ENCODE measurements at places on chromosomes 1 and 21. TPM values are rescaled to one million over a fixed set of nuclear protein-coding genes. Genes with fewer than 3 reads are reported as not detected.
A peak's percentile ranks its signal among the peaks of the same experiment; 100 is the strongest.

DNA sequence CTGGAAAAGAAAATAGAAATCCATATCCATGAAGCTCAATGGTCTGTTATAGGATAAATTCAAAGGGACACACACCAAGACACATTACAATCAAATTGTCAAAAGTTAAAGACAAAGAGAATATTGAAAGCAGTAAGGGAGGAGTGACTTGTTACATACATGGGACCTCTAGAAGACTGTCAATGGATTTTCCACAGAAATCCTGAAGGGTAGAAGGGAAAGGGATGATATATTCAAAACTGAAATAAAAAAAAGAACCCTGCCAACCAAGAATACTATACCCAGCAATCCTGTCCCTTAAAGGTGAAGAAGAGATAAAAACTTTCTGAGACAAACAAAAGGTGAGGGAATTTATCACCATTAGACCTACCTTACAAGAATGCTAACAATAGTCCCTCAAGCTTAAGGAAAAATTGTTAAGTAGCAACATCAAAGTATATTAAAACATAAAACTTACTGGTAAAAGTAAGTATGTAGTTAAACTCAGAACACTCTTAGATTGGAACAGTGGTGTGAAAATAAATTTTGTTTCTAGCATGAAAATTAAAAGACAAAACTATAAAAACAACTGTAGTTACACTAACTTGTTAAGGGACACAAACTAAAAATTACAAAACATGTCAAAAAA is 103.2 kb upstream of the APP start:
- no peak overlapping the region for H3K27ac ChIP-seq
- no peaks in the 10 kb centered on the region for H3K36me3 ChIP-seq
- no peak overlapping the region for H3K4me3 ChIP-seq

- H3K27ac ChIP-seq = no peak overlapping the region
- H3K36me3 ChIP-seq = no peaks in the 10 kb centered on the region
- DNase-seq = no peak
- H3K4me3 ChIP-seq = no peak overlapping the region
- peaks cover 2% of the 10 kb centered on the region for H3K4me1 ChIP-seq
- H3K27me3 ChIP-seq = no peaks in the 10 kb centered on the region
Measured at GRCh38 chr1:86756062-86756406, 51.7 kb downstream of the SH3GLB1 start.

DNA sequence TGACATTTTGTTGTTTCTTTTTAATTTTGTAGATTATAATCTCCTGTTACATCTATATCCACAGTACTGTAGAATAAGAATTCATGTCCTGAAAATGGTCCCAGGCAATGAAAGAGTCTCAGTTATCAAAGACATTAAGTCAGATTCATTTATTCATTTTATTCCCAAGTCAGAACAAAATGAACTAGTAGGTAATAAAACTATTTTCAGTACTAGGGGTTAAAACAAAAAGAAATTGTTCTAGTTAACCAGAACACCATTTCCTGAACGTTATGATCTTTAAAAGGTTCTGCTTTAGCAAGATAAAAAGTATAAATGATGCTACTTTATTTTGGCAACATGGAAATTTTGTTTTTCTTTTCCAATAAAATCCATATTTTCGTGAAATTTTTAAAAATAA is 6.8 kb upstream of the DYNLT5 start:
- no peak for DNase-seq
- no peak overlapping the region for H3K4me3 ChIP-seq
- no peak overlapping the region for H3K27ac ChIP-seq

DNA sequence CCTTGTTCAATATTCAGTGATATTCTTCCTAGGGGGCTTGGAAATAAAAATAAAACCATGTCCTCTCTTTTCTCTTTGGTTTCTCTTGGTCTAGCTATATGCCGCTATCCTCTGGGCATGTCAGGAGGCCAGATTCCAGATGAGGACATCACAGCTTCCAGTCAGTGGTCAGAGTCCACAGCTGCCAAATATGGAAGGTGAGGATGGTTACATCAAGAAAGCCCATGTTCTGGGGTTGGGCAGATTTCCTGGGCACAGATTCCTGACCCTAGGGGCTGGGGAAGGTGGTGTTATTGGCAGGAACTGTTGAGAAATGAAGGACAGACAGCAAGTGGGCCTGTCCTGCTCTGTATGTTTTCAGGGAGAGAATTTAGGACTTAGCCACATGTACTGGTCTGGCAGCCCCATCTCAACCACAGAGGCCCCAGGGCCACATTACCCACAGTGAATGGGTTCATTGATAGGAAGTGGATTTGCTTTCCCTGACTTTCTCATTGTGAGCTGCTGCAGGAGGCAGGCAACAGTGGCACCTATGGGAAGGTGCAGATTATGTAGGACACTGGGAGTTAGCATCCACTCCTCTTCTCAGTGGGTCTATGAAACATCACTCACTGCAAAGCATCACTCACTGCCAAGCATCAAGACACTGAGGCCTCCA is 37.4 kb upstream of the HSD17B7 start:
- H3K27ac ChIP-seq = no peak overlapping the region
- no peaks in the 10 kb centered on the region for H3K36me3 ChIP-seq
- DNase-seq = no peak
- H3K27me3 ChIP-seq = no peaks in the 10 kb centered on the region

DNA sequence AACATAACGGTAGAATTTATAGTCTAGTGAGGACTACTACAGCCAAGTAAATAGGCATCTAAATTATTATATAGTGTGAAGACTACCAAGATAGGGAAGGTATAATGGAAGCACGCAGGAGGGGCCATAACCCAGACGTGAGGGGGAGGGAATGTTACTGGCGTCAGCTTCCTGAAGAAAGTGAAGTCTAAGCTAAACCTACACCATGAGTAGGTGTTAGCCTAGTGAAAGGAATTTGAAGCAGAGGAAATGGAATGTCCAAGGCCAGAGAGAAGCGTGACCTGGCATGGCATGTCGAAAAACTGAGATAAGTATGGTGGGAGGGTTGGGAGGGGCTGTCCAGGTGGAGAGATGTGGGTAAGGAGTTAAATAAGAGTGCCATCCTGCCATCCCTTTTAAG is 140.5 kb downstream of the SLC44A5 start:
- no peaks in the 10 kb centered on the region for H3K4me1 ChIP-seq
- no peak overlapping the region for H3K27ac ChIP-seq
- H3K36me3 ChIP-seq = no peaks in the 10 kb centered on the region
- no peaks in the 10 kb centered on the region for H3K27me3 ChIP-seq
- no peak for DNase-seq

DNA sequence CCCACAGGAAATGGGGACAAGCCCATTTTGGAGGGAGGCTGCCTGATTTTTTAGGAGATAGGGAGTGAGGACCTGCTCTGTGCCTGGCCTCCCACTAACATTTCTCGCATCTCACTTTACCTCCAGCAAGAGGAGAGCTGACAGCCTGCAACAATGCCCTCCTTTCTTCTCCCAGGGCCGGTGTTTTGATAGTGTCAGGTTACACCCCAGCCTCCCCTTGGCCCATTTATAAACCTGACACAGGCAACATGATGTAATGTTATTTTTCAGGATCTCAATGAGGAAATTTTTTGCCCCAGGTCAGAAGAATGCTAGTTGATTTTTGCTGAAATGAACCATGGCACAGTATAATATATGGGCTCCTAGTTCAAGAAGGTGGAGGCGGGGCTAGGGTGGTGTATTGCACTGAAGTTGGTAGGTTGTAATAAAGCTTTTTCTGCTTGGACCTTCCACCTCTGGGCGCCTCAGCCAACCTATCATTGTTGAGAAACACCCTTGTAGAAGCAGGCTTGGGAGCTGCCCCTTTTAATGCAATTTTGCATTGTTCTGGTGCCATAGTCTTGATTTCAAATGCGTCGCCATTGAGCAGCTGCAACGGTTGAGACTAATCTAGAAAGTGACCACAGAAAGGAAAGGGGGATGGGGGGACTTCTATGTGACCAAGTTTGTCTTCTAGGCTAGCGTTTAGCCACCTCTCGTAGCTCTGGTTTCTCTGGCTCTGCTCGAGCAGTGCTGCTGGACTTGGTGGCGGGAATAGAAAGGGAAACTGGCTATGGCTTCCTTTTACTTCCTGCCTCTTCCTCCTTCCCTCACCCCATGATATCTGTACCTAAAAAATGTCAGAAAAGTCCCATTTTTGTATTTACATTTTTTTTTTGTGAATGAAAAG is 53.0 kb downstream of the PBX1 start:
- no peak overlapping the region for H3K4me3 ChIP-seq
- DNase-seq = no peak
- no peak overlapping the region for H3K27ac ChIP-seq
- no peaks in the 10 kb centered on the region for H3K36me3 ChIP-seq
- no peaks in the 10 kb centered on the region for H3K27me3 ChIP-seq
- H3K4me1 ChIP-seq = no peaks in the 10 kb centered on the region

DNA sequence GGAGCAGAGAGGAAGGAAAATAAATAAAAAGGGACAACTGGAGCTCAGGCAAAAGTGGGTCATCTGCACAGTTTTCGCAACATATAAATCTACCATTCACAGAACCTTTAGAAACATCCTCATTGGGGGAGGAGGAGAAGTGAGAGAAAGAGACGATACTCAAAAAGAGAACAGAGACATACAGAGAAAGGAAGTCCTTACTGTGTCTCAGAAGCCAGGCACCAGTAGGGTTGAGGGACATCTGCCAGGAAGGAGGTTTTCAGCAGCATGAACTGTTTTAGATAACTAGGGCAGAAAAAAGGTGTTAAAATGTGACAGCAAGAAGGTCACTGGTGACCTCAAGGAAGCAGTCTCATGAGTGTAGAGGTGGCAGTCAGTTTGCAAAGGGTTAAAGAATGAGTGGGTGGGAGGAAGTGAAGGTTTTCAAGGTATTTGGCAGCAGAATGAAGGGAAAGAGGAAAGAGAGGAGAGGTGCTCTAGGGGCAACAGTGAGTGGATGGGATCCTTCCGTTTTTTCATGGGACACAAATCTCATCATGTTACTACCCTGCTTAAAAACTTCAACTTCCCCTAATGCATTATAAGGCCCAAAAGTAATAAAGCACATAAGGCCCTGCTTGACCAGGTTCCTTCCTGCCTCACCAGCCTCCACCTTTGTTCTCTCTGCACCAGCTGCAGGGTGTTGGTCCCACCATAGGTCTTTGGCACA is 9.5 kb downstream of the JAK1 start:
- no peak overlapping the region for H3K27ac ChIP-seq
- H3K36me3 ChIP-seq = peaks cover 10% of the 10 kb centered on the region
- peak; percentile 57 for DNase-seq

DNA sequence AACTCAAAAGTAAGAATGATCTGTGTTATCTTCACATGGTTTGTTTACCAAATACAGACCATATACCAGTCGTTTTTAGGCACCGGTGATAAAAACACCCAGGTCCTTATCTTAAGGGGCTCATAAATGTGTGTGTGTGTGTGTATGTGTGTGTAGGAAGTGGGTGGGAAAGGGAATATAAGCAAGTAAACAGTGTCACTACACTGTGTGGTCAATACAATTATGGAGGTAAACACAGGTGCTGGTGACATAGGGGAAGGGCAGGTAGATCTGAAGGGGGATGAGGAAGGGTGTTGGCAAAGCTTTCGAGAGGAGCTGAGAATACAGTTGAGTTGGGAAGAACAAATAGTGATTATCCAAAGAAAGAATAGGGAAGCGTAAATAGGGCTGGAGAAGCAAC is 19.1 kb upstream of the MRPS6 start:
- no peaks in the 10 kb centered on the region for H3K27me3 ChIP-seq
- H3K27ac ChIP-seq = no peak overlapping the region
- no peak overlapping the region for H3K4me3 ChIP-seq
- DNase-seq = no peak
- no peaks in the 10 kb centered on the region for H3K36me3 ChIP-seq

GRCh38 chr21:38714999-38715398 is 90.7 kb upstream of the ETS2 start:
- no peaks in the 10 kb centered on the region for H3K27me3 ChIP-seq
- H3K36me3 ChIP-seq = no peaks in the 10 kb centered on the region
- H3K4me1 ChIP-seq = no peaks in the 10 kb centered on the region
- H3K4me3 ChIP-seq = no peak overlapping the region

GRCh38 chr21:16873596-16873995 is 639.2 kb upstream of the CXADR start:
- no peaks in the 10 kb centered on the region for H3K4me1 ChIP-seq
- H3K27ac ChIP-seq = no peak overlapping the region
- DNase-seq = no peak
- no peak overlapping the region for H3K4me3 ChIP-seq

DNA sequence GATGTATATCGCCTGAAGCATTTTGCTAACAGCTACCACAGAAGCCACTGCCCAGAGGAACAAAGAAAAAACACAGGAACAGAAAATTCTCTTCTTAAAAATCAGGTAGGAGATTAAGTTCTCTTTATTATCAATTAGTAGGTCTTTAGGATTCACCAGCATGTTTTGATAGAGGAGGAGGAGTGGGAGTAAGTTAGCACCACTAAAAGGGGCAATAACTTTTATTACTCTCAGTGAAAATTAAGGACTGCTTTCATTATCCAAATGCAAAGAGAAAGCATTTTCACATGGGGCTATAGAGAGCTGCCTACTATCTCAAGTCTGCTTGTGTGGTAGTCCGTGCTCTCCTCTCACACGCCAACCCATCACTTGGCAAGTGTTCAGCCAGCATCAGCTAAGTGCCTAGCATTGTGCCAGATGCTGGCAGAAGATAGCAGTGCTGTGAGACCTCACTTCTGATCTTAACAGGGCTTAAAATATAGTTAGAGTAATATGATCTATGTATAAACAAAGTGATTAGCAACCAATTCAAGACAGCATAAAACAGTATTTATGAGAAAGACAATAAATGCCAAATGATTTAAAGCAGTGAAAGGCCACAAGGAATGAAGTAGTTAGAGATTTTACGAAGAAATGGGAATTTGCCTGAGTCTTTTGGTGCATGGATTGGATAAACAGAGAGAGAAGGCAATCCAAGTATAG is 39.8 kb downstream of the ASTN1 start:
- no peaks in the 10 kb centered on the region for H3K36me3 ChIP-seq
- H3K27me3 ChIP-seq = peaks cover 5% of the 10 kb centered on the region
- H3K4me3 ChIP-seq = no peak overlapping the region
- no peaks in the 10 kb centered on the region for H3K4me1 ChIP-seq
- DNase-seq = no peak
- H3K27ac ChIP-seq = no peak overlapping the region

DNA sequence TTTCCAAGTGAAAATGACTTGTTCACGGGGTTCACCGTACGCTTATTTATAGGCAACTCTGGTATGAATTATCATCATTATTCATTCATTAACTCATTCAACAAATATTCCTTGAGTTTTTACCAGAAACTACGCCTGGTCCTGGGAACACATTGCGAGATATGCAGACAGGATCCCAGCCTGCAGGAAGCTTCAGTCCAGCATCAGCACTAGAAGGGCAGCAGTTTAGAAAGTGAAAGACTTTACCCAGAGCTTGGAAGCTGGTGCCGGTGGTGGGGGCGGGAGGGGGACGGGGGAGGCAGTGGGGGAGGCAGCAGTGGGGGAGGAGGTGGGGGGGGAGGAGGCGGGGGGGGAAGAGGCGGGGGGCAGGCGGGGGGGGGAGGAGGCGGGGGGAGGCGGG is 55.9 kb downstream of the SETD4 start:
- no peaks in the 10 kb centered on the region for H3K4me1 ChIP-seq
- H3K27me3 ChIP-seq = peaks cover 11% of the 10 kb centered on the region
- H3K27ac ChIP-seq = no peak overlapping the region
- no peak for DNase-seq

Gene OLIG1
- total RNA-seq = 0.21 TPM

Gene NBPF26
- total RNA-seq = 19.3 TPM
